ENCODE measurements at places on chromosomes 6 and 20.

DNA sequence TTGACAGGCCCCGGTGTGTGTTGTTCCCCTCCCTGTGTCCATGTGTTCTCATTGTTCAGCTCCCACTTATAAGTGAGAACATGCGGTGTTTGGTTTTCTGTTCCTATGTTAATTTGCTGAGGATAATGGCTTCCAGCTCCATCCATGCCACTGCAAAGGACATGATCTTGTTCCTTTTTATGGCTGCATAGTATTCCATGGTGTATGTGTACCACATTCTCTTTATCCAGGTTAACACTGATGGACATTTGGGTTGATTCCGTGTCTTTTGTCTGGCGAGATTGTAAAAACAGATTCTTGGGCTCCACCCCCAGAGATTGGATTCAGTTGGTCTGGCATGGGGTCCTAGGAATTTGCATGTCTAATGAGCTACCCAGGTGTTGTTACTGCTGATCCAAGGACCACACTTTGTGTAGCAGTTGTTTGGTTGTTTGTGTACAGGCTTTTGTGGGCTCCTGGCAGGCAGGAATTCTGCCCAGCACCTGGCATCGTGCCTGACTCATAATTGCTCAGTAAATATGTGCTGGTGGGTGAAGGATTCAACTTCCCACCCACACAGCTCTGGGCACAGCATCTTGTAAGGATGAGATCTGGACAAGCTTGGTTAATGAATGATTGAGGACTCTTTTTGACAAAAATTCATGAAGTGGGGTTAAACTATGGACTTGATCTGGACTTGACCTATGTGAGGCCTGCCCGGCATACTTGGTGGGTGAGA is 5.2 kb downstream of the TOX2 start:
- no peak for DNase-seq

GRCh38 chr6:116118608-116119007 is 7.3 kb downstream of the COL10A1 start:
- no peak for DNase-seq

- no peak for DNase-seq
These were observed 9.3 kb downstream of the WDR27 start for GRCh38 chr6:169692516-169692915.

DNA sequence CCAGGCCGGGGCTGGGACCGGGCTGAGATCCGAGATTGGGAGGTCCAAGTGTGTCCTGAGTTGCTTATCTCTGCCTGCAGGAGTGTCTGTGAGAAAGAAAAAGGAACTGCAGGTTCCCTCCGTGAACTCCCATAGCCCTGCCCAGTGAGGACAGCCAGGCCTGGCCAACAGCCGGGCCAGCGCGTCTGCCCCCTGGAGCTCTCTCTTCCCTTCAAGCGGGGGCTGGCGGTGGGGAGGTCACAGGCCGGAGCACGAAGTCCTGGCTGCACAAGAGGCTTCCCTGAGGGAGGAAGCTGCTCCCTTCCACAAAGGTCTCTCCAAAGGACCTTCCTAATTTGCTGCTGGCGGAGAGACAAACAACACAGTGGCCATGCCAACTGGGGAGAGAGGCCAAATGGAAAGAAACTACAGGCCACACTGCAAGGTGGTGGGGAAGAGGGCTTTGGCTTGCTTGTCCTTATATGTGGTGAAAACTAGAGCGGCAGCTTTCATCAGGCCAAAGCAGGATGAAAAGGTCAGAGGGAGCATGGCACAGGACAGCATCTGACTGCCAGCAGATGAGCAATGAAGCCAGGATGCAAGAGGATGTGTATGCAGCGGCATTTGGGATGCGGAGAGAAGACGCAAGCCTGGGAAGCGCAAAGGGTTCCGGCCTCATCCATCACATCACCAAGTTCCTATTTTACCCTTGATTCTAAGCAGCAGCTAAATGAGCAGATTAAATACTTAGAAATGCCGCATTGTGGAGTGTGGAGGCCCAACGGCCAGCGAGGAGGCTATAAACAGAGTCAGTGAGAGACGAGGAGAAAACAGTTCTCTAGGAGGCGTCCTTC is 260.0 kb downstream of the ERMARD start:
- DNase-seq = no peak

DNA sequence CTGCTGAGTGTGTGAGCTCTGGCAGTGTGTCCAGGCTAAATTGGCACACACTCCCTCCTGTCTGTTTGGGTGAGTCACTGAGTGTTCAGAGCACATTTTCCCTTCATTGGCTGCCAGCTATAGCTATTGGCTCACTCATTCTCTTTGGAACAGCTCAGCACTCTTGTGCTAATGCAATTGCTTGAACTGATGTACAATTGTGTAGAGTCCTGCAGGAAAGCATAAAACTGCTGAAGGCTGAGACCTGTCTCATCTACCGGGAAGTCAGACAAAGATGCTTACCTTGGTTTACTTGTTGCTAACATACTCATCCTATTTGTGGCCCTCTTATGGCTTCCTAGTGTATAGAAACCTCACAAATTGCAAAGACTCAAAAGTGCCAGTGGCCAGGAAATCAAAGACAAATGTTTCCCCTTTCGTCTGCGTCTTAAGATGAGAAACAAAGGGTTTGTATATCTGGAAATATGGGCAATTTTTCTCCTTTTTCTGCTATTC is 351.0 kb downstream of the BCKDHB start:
- no peak for DNase-seq

- DNase-seq = no peak
These were observed 20.5 kb downstream of the LAMA4 start for GRCh38 chr6:112233847-112234246.

DNA sequence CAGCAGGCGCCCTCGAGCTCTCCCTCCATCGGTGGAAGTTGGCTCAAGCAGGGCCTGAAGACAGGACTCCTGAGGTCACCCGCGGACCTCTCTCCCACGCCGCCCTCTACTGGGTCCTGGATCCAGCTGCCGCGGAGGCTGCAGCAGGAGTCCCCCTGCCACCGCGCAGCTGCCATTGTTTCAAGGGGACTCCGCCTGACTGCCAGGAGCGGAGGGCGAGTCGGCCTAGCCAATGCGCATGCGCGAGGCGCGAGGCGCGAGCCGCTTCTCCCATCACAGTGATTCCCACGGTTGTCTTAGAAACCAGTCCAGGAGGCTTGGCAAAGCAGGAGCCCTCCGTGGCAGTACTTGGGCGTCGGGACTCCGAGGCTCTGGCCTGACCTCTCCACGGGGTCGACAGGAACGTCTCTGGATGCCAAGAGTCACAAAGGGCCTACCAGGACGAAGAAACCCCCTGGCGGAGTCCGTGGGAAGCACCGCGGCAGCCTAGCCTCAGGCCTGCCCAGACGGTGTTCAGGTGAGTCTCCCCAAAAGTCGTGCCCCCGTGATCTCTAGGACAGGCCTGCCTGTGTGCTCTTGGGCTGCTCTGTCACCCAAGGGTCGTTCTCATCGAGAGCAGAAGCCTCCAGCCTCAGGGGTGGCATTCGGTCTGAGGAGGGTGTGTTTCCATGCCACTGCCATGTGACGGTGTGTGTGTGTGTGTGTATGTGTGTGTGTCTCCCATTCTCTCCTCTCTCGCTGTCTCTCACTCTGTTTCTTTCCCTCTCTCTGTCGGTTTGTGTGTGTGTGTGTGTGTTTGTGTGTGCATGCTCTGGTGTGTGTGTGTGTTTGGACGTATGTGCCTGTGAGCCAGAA is 290.6 kb upstream of the ZNF337 start:
- peak; percentile 79 for DNase-seq

DNA sequence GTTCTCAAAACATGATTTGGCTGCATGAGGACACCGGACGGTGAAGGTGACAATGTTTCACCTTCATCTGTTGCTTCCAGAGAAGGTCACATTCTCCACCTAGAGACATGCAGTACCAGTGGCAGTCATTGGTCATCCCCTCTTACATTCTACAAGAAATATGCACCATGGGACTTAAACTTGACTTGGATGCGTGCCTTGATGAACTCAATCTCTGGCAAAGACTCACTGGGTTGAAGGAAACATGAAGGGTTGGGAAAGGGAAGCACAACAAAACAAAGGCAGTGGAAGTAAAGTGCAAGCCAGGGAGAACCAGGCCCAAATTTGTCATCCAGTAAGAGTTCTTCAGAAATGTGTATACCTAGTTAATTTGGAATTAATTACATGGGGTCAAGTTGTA is 39.4 kb upstream of the ARMH2 start:
- no peak for DNase-seq

DNA sequence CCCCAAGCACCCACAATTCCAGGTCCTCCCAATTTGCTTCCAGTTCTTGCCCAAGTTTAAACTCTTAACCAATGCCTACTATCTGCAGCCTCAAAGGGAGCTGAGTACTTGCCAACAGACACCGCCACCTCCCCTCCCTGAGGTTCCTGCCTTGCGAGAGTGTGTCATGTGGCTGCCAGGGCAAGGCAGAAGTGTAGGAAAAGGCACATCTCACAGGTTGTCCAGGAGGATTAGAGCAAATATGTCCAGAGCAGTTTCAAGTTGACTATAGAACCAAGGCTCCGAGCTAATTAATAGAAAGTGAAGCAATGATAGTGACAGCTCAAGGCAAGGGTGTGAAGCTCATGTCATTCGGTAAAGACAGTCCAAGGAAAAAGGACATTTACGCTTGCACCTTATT is 127.8 kb downstream of the ATXN1 start:
- DNase-seq = no peak

- no peak for DNase-seq
These were observed 967 bp downstream of the KIAA0408 start for GRCh38 chr6:127458222-127458621.

DNA sequence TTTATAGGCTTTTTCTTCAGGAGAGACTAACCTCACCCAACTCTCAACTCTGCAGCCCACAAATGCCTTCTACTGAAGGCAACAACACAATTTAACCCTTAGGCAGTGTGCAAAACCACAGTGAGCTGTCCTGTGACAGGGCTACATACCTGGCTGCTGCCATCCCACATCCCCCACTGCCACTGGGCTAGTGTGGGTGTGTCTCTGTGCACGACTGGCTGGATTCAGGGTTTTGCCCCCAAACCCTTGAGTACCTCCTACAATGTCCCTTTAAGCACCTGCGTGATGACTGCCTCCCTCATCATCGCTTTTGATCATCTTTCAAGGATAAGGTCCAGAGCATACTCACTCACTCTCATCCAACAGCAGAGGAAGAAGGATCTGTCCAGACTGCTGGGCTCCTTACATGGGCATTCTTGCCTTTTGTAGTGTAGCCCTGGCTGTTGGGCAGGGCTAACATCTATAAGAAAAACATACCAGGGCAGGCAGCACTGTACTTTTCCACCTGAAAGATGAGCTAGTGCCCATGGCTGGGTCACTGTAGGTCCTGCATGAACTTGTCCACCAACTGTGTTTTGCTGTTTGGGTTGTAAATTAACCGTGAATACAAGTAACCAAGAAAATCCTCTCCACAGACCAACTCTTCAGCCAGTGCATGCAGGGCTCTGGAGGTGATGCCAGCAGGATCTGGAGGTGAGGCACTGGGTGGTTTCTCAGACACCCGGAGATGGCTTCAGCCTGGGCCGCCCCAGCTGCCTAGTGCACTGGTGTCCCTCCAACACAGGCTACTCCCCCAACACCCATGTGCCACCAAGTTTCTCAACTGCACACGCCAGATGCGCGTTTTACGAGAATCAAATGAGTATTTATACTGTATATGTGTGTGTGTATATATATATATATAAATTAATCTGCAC is 45.2 kb downstream of the PLCG1 start:
- DNase-seq = no peak

DNA sequence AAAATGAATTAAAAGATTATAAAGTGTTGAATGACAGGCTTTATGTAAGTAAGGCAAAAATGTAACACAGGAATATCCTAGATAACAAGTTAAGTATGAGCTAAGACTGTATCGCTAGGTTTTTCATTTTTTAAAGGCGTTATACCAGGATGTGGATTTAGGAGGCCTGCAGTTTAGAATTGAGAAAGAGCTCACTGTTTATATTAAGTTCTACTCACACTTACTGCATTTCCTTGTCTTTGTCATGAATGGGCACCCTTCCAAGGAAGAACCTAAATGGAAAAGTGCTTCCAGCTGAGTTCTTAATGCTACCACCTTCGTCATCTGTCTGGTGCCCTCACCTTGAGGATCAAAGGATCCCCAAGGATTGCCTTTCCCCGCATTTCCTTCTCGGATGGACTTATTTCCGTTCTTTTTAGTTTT is 148.7 kb downstream of the SOX4 start:
- DNase-seq = no peak

DNA sequence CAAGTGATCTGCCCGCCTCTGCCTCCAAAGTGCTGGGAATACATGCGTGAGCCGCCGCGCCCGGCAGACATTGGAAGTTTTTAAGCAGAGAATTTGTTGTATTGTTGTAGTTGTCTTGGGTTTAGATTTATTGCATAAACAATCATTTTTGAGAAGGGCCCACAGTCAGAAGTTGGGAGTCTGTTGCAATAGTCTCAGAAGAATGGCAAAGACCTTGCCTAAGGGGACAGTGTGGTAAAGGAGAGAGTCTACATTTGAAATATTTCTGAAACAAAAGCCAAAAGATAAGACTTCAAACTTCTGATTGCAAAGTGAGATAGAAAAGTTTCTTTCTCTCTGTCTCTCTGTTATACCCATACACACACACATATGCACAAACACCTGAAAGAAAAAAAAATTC is 22.5 kb downstream of the HFE start:
- DNase-seq = no peak

- no peak for DNase-seq
These were observed 39.9 kb upstream of the TULP4 start for GRCh38 chr6:158272324-158272723.

DNA sequence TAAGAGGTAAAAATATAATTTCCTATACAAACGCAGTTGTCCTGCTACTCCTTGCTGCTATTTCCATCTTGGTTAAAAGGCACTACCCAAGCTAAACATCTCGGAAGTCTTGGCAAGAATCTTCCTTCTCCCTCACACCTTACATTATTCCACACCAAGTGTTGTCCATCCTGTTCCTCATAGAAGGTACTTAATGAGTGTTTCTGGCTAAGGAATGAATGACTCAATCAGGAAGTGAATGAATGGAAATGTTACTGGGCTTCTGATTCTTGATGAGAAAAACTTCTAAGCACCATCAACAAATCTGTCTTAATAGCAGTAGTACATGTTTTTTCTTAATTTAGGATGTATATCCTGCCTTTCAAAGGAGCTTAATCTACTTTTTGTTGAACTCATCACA is 40.6 kb upstream of the RSPO3 start:
- DNase-seq = no peak

GRCh38 chr6:107735906-107736635 is 88.0 kb downstream of the SCML4 start:
- DNase-seq = peak; percentile 38
